ENCODE measurements at places on chromosomes 7 and 10.

- DNase-seq, result no peak
Observed at GRCh38 chr7:89072081-89072480, 276.5 kb upstream of the TEX47 start.

DNA sequence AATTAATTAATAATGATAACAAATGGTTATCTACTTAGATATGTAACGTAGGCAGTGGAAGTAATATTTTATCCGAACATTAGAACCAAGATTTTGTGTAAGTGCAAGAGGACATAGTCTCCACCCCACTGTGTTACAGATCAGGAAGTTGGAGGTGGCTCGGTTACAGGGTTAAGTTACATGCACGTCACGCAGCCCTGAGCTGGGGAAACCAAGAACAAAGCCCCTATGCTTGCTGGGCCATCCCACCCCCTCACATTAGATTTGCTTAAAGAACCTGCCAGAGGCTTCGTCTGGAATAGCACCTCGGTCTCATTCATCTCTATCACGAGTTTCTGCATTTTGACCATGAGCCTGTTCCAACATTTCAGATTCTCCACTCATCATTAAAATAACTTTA is 214.1 kb downstream of the ADARB2 start:
- no peak for DNase-seq

DNA sequence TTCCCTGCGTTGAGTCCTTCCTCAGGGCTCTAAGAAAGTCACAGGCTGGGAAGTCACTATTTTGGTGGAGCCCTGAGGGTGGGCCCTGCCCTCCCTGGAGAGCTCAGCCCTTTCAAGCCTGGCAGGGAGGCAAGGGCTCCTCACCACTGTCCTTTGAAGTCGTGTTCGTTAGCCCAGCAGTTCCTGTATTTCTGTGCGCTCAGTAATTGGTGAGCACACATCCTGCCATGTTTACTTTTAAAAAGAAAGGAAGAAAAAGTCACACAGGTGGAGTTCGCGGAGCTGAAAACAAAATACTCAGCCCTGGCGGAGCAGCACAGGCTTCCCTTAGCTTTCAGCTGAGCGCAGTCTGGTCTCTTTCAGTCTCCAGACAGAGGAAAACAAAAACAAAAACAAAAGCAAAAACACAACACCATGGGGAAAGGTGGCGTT is 37.1 kb downstream of the PRKCQ start:
- DNase-seq, result peak; percentile 79

GRCh38 chr10:48612236-48612943 is 7.5 kb upstream of the ARHGAP22 start:
- DNase-seq, result no peak

- DNase-seq, result no peak
Observed at GRCh38 chr7:101634196-101634717, 5.2 kb upstream of the MYL10 start.

- DNase-seq, result no peak
Observed at GRCh38 chr10:117656385-117657367, 114.1 kb downstream of the EMX2 start.

GRCh38 chr10:6610647-6611046 is 30.6 kb upstream of the PRKCQ start:
- DNase-seq, result no peak

- DNase-seq, result no peak
Observed at GRCh38 chr10:130634816-130635215, 498.6 kb downstream of the GLRX3 start.

GRCh38 chr10:7483848-7484247 is 73.0 kb upstream of the SFMBT2 start:
- DNase-seq, result no peak

GRCh38 chr10:58909881-58910280 is 266.6 kb upstream of the PHYHIPL start:
- no peak for DNase-seq
